Naive B cell (primary cell): ENCODE measurements at places on chromosomes 12 and 14. TPM values are rescaled to one million over a fixed set of nuclear protein-coding genes. Genes with fewer than 3 reads are reported as not detected.

- no peak overlapping the region for H3K4me3 ChIP-seq
- no peaks in the 10 kb centered on the region for H3K27me3 ChIP-seq
- no peak for DNase-seq
- H3K36me3 ChIP-seq: no peaks in the 10 kb centered on the region
- H3K4me1 ChIP-seq: peaks cover 19% of the 10 kb centered on the region
- no peak overlapping the region for H3K27ac ChIP-seq
These were observed 134.2 kb upstream of the DNM1L start for GRCh38 chr12:32544893-32545292.

DNA sequence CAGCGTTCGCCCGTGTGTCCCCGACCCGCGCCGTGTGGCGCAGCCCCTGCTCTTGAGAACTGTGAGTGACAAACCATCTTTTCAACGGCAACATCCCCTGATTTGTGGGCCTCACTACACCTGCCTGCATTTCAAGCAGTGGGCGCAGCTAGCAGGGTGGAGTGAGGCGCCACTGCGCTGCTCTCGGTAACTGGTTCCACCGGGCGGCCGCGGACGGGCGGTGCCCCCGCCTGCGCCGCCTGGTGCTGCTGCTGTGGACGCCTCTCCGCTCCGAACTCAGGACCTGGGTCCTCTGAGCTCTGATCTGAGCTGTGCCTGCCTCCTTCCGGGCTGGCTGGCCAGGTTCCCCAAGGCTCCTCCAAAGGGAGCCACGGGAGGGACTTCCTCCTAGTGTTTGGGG lies 5.9 kb upstream of the DEGS2 start:
- no peaks in the 10 kb centered on the region for H3K36me3 ChIP-seq
- no peak for DNase-seq
- H3K27me3 ChIP-seq: no peaks in the 10 kb centered on the region
- H3K4me3 ChIP-seq: no peak overlapping the region
- peak overlapping the region; percentile 27 for H3K27ac ChIP-seq

- no peaks in the 10 kb centered on the region for H3K36me3 ChIP-seq
- no peak for DNase-seq
- no peaks in the 10 kb centered on the region for H3K4me1 ChIP-seq
These were observed 1.0 kb downstream of the SERPINA5 start for GRCh38 chr14:94582199-94582750.

DNA sequence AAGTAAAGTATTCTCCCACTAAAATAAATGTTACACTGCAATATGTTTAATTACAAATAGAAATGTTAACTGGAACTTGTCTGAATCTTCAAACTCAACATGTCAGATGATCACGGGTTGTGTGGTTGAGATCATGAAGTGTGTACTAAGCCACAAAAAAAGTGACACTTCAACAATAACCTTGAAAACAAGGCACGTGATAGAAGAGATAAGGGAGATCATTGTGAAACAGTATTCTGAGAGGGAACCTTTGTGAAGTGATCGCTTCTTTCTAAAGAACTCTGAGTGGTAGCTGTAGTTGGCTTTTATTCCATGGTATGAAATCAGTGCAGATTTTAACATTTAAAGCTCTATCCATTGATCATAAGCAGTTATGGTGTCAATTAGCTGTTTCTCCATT lies 60.0 kb downstream of the LIN52 start:
- H3K4me1 ChIP-seq: peaks cover 9% of the 10 kb centered on the region
- DNase-seq: no peak
- H3K36me3 ChIP-seq: no peaks in the 10 kb centered on the region
- no peak overlapping the region for H3K27ac ChIP-seq

The TBC1D30 gene
- polyA plus RNA-seq: not detected

DNA sequence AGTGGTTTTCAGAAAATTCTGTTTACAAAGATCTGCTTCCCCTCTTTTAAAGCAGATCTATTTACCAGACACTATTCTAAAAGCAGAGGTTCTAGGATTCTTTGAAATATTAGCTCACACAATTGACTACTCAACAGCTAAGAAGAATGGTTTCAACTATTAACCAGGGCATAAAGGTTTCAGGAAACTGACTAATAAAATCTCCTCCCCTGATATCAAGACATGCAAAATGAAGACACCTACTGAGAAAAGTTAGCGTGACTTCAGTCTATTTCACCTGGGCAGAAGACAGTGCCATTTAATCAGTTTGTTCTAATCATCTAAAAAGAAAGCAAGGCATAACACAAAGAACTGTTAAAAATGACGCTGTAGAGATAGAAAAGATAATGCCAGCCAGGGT lies 22.2 kb downstream of the DAD1 start:
- no peaks in the 10 kb centered on the region for H3K36me3 ChIP-seq
- H3K27me3 ChIP-seq: no peaks in the 10 kb centered on the region
- DNase-seq: no peak
- peaks cover 84% of the 10 kb centered on the region for H3K4me1 ChIP-seq

DNA sequence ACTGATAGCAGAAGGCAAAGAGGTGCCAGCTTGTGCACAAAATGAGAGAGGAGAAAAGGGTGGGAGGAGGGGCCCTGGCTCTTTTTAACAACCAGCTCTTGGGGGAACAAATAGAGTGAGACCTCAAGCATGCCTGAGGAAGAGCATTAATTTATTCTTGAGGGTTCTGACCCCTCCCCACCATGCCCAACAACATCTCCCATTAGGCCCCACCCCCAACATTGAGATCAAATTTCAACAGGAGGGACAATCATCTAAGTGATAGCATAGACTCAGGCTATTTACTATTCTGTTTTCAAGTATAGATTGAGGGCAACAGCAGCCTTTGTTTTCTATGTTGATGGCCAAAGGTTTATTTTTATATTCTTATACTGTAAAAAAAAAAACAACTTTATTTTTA lies 59.7 kb downstream of the FUT8 start:
- H3K4me3 ChIP-seq: no peak overlapping the region
- peaks cover 21% of the 10 kb centered on the region for H3K36me3 ChIP-seq
- DNase-seq: no peak

The GRIN2B gene
- polyA plus RNA-seq: 0.01 TPM

The CLEC2B gene
- 47.2 TPM for polyA plus RNA-seq

DNA sequence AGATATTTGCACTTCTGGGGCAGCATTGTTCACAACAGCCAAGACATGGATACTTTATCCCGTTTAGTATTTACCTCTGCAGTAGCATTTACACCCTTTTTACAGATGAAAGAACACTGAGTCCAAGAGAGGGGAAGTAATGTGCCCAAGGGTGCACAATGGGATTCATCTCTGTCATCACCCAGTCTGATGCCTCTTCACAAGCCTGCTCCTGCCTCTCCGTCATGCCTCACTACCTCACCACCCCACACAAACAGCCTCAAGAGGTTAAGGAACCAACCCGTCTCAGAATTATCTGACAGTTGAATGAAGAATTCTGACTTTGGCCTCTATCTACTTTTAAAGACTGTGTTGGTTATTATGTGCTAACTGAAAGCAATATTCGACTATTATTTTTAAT lies 368.4 kb downstream of the ATP23 start:
- H3K4me1 ChIP-seq: no peaks in the 10 kb centered on the region
- no peaks in the 10 kb centered on the region for H3K36me3 ChIP-seq
- peaks cover 4% of the 10 kb centered on the region for H3K27me3 ChIP-seq
- no peak for DNase-seq
- H3K4me3 ChIP-seq: no peak overlapping the region

The MMP19 gene
- polyA plus RNA-seq: not detected

- no peak for DNase-seq
- no peaks in the 10 kb centered on the region for H3K27me3 ChIP-seq
- no peaks in the 10 kb centered on the region for H3K4me1 ChIP-seq
- no peak overlapping the region for H3K4me3 ChIP-seq
These were observed 141.9 kb downstream of the CRADD start for GRCh38 chr12:93819050-93819491.

The P2RX7 gene
- polyA plus RNA-seq: 3.2 TPM

The INHBC gene
- polyA plus RNA-seq: not detected

The MGP gene
- 0.57 TPM for polyA plus RNA-seq

The PPP2R3C gene
- 76.6 TPM for polyA plus RNA-seq

GRCh38 chr12:52925717-52926595 lies 21.1 kb upstream of the KRT8 start:
- no peak overlapping the region for H3K4me3 ChIP-seq
- no peaks in the 10 kb centered on the region for H3K36me3 ChIP-seq
- no peak overlapping the region for H3K27ac ChIP-seq
- H3K27me3 ChIP-seq: peaks cover 45% of the 10 kb centered on the region

The HOXC9 gene
- not detected for polyA plus RNA-seq

- H3K27ac ChIP-seq: no peak overlapping the region
- peaks cover 8% of the 10 kb centered on the region for H3K36me3 ChIP-seq
- DNase-seq: no peak
- H3K27me3 ChIP-seq: no peaks in the 10 kb centered on the region
- no peaks in the 10 kb centered on the region for H3K4me1 ChIP-seq
These were observed 150.3 kb downstream of the TGFB3 start for GRCh38 chr14:75831455-75831854.

GRCh38 chr14:19851365-19851764 lies 23.6 kb upstream of the OR4K2 start:
- H3K36me3 ChIP-seq: no peaks in the 10 kb centered on the region
- DNase-seq: no peak
- no peak overlapping the region for H3K27ac ChIP-seq

GRCh38 chr12:15152456-15152855 lies 68.8 kb downstream of the RERG start:
- H3K27me3 ChIP-seq: peaks cover 8% of the 10 kb centered on the region
- H3K4me1 ChIP-seq: no peaks in the 10 kb centered on the region
- H3K4me3 ChIP-seq: no peak overlapping the region
- H3K27ac ChIP-seq: no peak overlapping the region
- DNase-seq: no peak

DNA sequence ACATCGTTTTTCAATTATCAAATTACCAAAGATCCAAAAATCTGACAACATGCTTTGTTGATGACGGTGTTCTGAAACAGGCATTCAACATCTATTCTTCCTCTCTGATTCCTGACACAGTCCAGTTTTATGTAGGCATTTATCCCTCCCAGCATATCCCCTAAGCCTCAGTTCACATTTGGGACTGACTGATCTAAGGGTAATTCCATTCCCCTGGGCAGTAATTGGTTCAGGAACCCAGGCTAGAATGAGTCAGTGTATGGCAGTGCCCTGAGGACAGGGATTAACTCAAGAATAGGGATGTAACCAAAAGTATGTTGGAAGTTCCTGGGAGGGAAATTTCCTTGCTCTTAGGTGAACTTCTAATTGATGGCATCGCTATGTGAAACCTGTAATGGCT lies 10.3 kb upstream of the PCNX1 start:
- no peak overlapping the region for H3K4me3 ChIP-seq
- H3K36me3 ChIP-seq: no peaks in the 10 kb centered on the region
- DNase-seq: no peak
- H3K27me3 ChIP-seq: peaks cover 36% of the 10 kb centered on the region
- H3K4me1 ChIP-seq: no peaks in the 10 kb centered on the region
- H3K27ac ChIP-seq: no peak overlapping the region

- H3K27ac ChIP-seq: no peak overlapping the region
- DNase-seq: no peak
- H3K4me3 ChIP-seq: no peak overlapping the region
- H3K36me3 ChIP-seq: no peaks in the 10 kb centered on the region
- H3K27me3 ChIP-seq: peaks cover 7% of the 10 kb centered on the region
These were observed 44.6 kb downstream of the CCDC85C start for GRCh38 chr14:99559286-99559990.

DNA sequence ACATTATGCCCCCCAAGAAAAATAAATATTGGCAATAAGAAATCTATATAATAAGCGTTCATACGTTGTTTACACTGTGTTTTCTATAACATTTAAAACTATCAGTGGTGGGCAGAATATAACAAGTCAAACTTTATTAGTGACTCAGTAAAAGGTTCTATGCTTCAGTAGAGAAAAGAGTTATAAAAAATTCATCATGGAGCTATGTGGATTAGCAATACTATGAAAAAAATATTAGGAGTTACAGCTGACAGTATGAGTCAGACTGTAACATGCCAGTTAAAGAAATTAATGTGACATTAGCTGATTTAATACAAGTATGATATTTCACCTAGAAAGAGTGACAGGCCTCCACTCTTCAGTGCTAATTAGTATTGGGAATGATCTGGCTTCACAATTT lies 125.1 kb upstream of the GARIN6 start:
- H3K36me3 ChIP-seq: no peaks in the 10 kb centered on the region
- no peak overlapping the region for H3K4me3 ChIP-seq
- no peaks in the 10 kb centered on the region for H3K27me3 ChIP-seq
- DNase-seq: no peak

The SPSB2 gene
- polyA plus RNA-seq: 14.5 TPM

The P2RX2 gene
- not detected for polyA plus RNA-seq

GRCh38 chr12:110316861-110317260 lies 35.8 kb downstream of the ATP2A2 start:
- H3K4me3 ChIP-seq: no peak overlapping the region
- H3K27ac ChIP-seq: peak overlapping the region; percentile 12
- no peak for DNase-seq
- no peaks in the 10 kb centered on the region for H3K27me3 ChIP-seq
- peaks cover 16% of the 10 kb centered on the region for H3K4me1 ChIP-seq

DNA sequence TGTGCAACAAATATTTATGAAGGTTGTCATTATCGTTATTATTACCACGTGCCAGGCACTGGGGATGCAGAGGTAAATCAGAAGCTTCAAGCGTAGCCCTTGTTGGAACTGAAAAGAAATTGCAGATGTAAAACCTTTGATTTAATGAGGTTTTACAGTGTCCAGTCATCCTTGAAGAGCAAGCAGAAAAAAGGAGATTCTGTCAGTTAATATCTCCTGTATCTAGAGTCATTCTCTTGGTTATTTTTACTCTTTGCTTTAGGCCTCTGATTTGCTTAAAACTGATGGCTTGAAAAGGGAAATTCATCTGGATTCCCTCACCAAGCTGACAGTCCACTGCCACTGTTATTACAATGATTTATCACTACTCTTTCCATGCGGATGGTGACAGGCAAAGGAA lies 179.3 kb downstream of the GALC start:
- no peak overlapping the region for H3K4me3 ChIP-seq
- peaks cover 5% of the 10 kb centered on the region for H3K36me3 ChIP-seq
- no peaks in the 10 kb centered on the region for H3K4me1 ChIP-seq
- H3K27ac ChIP-seq: no peak overlapping the region
- H3K27me3 ChIP-seq: no peaks in the 10 kb centered on the region
- no peak for DNase-seq

DNA sequence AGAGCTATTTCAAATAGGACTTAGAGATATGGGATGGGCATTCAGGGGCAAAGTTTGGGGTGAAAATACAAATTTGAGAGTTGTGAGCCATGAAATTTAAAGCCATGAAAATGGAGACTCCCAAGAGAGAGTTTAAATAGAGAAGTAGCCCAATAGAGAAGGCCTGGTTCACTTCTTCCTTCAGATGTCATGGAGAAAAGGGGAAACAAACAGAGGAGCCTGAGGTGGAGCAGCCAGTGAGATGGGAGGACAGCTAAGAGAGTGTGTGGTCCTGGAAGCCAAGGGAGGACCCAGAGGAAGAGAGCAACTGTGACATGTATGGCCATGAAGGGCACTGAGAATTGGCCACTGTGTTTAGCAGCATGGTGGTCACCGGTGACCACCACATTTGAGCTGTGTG lies 12.3 kb upstream of the DYNLL1 start:
- H3K27me3 ChIP-seq: no peaks in the 10 kb centered on the region
- DNase-seq: no peak

- H3K36me3 ChIP-seq: no peaks in the 10 kb centered on the region
- H3K4me3 ChIP-seq: no peak overlapping the region
- H3K27ac ChIP-seq: no peak overlapping the region
- no peaks in the 10 kb centered on the region for H3K27me3 ChIP-seq
- H3K4me1 ChIP-seq: no peaks in the 10 kb centered on the region
These were observed 852.8 kb upstream of the TMEM132C start for GRCh38 chr12:127414186-127414585.

The TAS2R14 gene
- polyA plus RNA-seq: 0.95 TPM

- no peak for DNase-seq
- H3K4me3 ChIP-seq: no peak overlapping the region
- no peaks in the 10 kb centered on the region for H3K36me3 ChIP-seq
- no peak overlapping the region for H3K27ac ChIP-seq
- no peaks in the 10 kb centered on the region for H3K4me1 ChIP-seq
These were observed 60.8 kb upstream of the REP15 start for GRCh38 chr12:27635349-27635972.
